ENCODE measurements at places on chromosomes 6 and 20.
A peak's percentile ranks its signal among the peaks of the same experiment; 100 is the strongest.

GRCh38 chr6:10759312-10759839 lies 11.8 kb downstream of the TMEM14B start:
- DNase-seq: peak; percentile 63

- peak; percentile 85 for DNase-seq
Measured at GRCh38 chr6:137740091-137740755, 126.8 kb upstream of the TNFAIP3 start.

- DNase-seq: no peak
Measured at GRCh38 chr20:20230741-20231140, 137.2 kb upstream of the INSM1 start.

GRCh38 chr6:15243910-15244619 lies 1.8 kb upstream of the JARID2 start:
- DNase-seq: no peak

DNA sequence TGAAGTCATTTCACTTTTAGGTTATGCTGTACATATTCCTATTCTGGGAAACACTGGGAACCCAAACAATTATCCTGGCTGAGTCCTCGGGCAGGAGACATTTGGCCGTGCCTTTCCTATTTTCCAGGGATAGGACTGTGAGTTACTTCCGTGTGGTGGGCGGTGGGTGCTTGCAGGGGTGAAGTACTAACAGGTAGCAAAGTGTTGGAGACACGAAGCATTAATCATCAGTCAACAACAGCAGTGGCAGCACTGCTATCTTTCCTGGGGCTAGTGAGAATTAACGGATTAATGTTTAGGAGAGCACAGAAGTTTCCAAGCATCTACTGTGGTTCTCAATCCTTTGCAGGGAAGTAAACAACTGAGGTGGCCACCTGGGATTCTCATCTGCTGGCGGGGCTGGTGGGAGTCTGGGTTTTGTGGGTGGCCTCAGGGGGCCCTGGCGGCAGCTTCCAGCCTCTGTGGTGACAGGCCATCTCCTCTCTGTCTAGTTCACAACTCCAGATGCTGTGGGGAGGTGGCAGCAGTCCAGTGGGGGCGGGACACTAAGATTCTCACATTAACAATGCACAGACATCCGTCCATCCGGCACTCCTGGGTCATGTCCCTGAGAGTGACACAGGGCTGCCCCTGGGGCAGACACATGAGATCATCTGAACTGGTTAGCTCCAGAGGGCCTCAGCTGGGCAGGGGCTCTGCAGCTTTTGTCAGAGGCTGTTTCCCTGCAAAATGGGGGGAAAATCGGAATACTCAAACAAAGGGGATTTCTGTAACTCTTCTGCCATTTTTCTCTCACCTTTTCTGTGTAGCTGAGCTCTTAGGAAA lies 90.9 kb downstream of the GJA10 start:
- no peak for DNase-seq

- no peak for DNase-seq
Measured at GRCh38 chr6:636488-636887, 20.4 kb downstream of the HUS1B start.

- no peak for DNase-seq
Measured at GRCh38 chr6:22236626-22237414, 60.0 kb downstream of the PRL start.

- peak; percentile 73 for DNase-seq
Measured at GRCh38 chr6:137921823-137922222, 54.8 kb downstream of the TNFAIP3 start.

DNA sequence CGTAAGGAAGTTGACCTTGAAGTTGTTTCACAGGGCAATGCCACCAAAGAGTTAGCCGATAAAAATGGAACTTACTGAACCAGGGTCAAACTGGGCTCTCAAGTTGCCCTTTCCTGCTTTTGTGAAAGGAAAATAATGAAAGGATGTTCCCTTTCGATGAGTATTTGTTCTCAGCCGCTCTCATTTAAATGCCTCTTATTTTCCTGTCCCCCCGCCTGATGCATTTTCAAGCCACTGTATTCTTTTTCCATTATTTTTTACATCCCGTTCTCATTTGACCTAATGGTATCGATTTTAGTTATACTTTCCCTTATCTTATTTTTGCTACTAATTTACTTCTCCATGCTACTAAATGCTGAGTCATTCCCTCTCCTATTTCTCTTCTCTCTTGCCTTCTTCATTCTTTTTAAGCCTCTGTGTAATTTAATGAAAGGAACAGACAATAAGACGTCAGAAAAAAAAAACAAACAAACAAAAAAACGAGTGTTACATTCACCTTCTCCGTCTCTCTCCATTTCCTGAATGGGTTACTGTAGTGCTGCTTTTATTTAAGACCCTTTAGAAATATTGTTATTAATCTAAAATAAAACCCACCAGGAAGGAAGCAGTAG lies 655 bp upstream of the NDUFAF4 start:
- DNase-seq: peak; percentile 17

GRCh38 chr20:44407402-44408184 lies 52.1 kb downstream of the HNF4A start:
- DNase-seq: no peak

DNA sequence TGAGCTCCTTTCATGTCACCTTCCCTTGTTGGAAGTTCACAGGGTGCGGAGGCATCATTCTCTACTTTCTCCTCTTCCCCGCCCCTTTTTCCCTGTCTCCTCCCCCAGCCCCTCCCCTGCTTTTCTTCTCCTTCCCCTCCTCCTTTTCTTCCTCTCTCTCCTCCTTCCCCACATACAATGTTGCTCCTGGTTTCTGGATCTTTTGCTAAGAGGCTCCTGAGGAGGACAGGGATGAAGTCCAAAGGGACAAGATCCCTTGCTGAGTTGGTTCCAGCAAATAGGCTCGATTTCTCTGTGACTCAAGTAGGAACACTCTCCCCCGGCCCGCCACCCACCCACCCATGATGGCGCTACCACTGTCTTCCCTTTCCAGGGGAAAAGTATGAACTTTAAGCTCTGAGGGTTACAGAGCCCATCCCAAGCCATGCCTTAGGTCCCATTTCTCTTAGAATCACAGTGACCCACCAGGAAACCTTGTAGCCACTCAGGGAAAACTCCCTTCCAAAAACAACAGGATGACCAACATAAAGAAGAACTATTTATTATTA lies 852 bp upstream of the TFEB start:
- DNase-seq: no peak

- peak; percentile 90 for DNase-seq
Measured at GRCh38 chr6:36029464-36029863, 1.9 kb downstream of the MAPK14 start.

DNA sequence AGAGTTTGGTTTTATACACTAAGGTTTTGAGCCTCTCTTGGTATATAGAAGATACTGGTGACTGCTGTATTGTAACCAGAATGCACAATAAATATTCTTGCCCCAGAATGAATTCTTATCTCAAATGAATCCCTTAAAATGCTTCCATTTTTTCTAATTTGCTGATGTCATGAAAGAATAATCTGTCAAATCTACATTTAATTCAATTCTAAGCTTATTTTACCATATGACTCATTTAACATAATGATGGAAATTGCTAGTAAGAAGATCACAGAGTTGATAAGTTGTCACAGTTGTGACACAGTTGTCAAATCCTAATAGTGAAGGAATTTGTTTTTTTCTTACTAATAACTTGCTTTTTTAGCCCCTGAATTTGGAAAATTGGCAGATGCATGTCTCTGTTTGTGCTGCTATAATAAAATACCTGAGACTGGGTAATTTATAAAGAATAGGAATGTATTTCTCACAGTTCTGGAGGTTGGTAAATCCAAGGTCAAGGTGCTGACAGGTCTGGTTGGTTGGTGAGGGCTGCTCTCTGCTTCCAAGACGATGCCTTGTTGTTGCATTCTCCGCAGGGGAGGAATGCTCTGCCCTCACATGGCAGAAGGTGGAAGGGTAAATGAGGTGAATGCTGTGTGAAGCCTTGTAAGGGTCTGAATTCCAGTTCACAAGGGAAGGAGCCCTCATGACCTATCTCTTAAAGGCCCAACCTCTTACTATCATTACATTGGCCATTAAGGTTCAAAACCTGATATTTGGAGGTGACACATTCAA lies 4.7 kb downstream of the ECT2L start:
- DNase-seq: no peak

DNA sequence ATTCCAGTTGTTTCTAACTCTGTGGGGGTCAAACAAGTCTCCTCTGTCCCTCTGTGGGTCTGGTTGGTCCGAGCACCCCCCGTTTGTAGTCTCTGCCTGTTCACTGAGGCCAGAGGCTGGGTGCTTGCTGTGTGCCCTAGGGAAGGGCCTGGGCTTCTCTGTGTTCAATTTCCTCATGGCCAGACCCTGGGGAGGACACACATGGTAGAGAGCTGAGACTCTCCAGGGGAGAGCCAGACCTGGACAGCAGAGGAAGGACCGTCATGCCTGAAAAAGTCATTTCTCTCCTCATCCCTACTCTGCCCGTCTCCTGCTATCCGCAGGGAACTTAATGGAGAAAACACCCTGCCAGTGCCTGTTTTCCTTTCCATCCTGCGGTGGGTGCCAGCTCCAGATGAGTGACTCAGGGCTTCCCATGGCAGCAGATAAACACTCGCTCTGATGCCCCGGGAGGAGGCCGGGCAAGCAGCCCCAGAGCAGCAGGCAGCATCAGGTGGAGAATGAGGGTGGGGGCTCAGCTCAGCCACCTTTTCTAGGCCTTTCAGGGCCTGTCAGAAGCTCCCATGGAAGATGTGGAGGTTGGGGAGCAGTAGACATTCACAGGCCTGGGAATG lies 51.9 kb downstream of the SNAI1 start:
- no peak for DNase-seq

GRCh38 chr20:48339190-48339985 lies 488.4 kb downstream of the PREX1 start:
- no peak for DNase-seq

DNA sequence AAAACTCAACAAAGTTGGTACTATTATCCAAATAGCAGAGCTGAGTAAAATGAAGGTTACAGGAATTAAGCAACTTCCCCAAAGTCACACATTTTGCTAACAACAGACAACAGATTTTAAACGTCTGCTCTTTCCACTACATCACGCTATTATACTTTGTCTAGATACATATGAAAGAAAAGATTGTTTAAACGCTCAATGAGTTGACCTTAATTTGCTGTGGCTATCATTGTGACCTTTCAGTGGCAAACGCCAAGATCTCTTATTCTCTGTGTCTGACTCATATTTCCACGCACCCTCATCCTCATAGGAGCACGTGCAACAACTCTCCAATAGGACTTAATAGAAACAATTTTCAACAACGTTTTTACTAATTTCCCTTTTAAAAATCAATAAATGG lies 540.1 kb downstream of the MAFB start:
- DNase-seq: no peak

Measured in inflammatory macrophage treated with lipopolysaccharide for 1 hour (primary cell).